ENCODE measurements at places on chromosomes 2 and 18.

DNA sequence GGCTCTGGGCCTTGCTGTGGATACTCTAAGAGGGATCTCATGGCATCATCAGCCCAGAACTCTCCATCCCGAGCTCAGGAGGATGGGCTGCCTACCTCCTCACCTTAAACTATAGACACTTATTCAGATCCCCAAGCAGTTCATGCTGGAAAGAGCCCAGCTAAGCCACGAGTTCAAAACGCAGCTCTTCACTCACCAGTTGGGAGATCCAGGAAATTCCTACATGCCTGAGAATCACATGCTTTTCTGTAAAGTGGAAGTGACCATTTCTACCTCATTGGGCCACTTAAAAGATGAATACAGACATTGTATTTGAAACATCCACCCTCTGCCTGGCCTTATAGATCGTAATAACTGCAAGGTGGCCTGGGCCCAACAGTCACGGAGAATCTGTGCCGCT lies 6.6 kb downstream of the ATOH8 start:
- no peak for DNase-seq

DNA sequence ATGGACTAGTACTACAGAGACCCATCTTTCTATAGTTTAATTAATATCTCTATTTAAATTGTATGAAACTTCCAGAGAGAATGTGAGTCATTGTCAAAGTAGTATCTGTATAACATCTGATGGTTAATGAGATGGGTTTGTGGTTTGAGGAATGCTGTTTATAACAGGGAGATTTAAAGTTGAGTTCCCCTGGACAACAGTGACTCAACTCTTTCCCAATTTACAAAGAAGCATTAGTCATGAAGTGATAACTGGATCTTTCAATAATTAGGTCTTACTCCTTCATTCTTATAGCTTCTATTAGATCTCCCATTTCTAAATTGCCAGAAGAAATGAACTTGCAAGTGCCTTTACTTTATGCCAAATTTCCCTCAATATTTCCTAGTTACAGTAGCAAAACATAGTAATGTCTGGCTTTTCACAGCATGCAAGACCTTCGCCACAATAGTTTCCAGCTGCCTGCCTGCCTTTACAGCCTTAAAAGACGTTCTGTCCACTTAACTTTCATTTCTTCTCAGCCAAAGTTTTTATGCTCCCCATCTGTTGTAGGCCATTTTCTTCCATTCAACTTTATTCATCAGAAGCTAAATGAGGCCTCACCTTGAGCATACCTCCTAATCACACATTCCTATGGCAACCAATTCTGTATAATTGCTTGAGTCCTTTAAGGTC lies 47.7 kb upstream of the WDR75 start:
- no peak for DNase-seq

- no peak for DNase-seq
These were observed 249.7 kb downstream of the SP3 start for GRCh38 chr2:173715441-173715840.

GRCh38 chr2:116167107-116167506 lies 1647.4 kb upstream of the DDX18 start:
- no peak for DNase-seq

- DNase-seq: peak; percentile 62
These were observed 3.9 kb upstream of the PRELID3A start for GRCh38 chr18:12403601-12404506.
